ENCODE measurements at places on chromosomes 4 and X.

DNA sequence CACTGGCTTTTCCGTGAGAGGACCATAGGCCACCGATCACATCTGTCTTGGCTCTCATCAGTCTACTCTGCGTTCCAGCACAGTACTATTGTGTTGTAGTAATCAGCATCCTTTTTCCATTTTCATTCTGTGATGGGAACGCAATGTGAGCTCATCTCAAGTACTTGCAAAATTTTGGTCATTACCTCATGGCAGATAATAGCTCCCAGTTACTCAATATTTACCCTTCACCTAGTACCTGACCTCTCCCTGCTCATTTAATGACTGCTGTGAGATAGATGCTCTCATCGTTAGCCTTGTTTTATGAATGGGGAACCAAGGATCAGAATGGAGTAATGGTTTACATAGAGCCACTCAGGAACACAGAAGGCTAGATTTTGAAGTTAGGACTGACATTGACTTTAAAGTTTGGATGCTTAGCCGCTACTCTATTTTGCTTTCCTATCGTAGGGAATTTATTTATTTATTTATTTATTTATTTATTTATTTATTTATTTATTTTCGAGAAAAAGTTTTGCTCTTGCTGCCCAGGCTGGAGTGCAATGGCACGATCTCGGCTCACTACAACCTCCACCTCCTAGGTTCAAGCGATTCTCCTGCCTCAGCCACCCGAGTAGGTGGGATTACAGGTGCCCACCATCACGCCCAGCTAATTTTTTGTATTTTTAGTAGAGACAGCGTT lies 6.5 kb upstream of the GPR101 start:
- no peak for DNase-seq

- no peak for DNase-seq
These were observed 13.5 kb upstream of the VSIG4 start for GRCh38 chrX:66053414-66053813.

DNA sequence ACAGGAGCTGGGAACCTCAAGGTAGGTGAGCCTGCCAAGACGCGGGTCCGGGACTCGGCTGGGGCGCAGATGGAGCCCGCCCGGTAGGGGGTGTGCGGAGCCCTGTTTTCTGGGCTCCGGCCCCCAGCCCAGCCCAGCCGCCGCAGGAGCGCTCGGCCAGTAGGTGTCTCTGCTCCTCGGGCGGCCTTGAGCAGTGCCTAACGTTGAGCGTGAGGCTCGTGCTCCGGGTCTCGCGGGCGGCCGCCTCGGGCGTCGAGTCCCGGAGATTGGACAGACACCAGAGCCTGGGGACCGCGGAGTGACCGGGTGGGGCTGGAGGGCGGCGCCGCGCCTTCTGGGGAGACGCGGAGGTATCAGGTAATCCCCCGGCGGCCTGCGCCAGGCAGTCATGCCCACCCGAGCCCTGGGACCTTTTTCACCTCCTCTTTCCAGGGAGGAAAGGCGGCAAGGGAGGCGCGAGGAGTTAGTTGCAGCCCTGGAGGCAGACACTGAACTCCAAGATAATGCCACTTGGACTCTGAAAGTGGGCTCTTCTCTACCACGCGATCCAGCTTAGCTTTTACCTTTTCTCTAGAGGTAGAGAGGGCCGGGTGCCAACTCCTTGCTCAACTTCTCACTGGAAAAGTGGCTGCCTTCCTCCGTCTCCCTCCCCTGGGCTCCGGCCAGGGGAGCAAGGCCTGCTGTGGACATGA lies 14.5 kb upstream of the FGG start:
- DNase-seq = peak; percentile 67

GRCh38 chrX:14864631-14865030 lies 8.2 kb downstream of the FANCB start:
- DNase-seq = no peak

- DNase-seq = no peak
These were observed 50.6 kb upstream of the EDA start for GRCh38 chrX:69565247-69565815.

DNA sequence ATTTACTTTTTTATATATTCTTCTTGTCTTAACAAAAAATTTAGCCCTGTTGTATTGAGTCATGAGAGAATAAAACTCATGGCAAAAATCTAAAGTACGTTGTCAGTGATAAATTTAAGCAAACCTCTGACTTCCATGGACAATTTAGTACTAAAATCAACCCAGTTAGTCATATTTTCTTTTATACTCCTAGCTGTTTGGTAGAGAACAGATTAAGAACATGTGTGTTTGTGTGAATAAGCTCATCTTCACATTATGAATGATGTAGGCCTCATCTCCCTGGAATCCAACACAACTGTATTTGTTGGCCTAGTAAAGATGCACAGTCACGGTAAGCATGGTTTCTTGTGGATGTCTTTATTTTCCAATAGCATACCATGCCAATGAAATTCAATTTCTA lies 40.8 kb upstream of the FAM47B start:
- no peak for DNase-seq

DNA sequence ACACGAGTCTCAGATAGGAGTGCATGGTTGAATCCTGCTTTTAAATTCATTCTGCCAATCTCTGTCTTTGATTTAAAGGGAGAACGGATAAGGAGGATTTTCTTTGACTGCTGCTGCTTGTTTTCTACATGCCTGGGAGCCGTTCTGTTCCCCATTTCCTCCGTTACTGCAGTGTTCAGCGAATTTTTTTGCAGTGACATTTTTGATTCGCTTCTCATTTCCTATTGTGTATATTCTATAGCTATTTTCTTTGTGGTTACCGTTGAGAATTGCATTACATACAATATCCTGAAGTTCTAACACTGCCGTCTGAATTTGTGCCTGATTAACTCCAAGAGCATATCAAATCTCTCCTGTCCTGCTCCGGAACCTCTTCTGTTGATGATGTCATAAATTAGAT lies 14.8 kb upstream of the MAEA start:
- DNase-seq = no peak

DNA sequence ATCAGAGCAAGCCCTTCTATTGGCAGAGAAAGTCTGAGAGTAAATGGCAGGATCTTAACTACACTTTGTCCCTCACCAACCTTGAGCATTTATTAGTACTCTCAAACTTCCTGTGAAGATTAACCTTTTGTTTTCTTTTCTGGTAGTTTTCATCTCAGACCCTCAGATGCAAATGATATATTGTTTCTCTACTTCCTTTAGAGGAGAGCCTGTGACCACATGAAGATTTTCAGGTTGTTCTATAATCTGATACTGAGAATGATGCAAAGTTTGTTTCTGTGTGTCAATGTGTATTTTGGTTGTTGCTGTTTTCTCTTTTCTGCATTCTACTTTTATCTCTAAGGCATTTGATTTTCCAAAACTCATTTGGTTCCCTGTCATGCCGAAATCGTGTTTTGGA lies 165.8 kb upstream of the CYSLTR1 start:
- DNase-seq = no peak

DNA sequence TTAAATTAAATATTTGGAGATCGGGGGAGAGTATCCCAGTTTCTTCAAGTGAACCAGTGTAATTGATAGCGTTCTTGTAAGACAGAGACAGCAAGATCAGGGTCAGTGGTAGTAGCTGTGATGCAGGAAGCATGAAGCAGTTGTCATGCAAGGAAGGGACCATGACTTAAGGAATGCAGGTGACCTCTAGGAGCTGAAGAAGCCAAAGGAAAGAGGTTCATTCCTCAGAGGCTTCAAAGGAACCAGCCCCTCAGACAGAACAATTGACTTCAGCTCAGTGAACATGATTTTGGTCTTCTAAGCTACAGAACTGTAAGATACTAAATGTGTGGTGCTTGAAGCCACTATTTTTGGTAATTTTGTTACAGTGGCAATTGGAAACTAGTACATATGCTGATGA lies 51.6 kb downstream of the GLRB start:
- DNase-seq = no peak

DNA sequence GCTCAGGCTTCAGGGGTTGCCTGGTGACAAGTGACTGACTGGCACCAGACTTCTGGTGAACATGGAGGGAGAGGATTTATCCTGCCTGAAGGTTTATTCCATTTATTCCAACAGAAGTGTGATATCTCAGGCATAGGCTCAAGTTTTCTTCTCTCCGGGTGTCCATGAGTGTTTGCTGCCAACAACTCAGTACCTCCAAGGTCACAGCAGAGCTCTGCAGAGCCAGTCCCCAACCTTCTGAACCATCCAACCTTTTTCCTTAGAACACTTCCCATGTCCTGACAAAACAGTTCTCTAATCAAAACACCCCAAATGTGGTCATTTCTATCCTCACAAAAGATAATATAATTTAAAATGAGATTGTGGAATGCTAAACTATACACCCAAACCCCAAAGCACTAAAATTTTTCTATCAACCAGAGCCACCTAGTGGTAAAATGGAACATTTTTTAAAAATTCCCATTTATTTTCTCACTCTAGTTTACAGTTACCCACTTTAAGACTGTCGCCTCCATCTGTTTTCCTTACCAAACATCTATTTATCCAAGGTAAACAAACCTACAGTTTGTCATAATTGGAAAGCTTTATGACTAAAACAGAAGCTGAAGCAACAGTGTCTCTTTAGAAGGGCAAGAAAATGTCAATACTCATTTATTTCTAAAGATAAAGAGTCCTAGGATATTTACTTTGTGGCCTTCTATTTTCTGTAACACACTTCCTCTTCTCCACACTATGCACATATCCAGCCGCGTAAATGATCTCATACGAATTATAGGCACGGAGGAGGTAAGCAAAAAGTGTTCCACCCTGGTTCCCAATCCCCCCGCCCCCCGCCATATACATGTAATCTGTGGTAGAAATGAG lies 39.5 kb downstream of the TMEM154 start:
- no peak for DNase-seq

DNA sequence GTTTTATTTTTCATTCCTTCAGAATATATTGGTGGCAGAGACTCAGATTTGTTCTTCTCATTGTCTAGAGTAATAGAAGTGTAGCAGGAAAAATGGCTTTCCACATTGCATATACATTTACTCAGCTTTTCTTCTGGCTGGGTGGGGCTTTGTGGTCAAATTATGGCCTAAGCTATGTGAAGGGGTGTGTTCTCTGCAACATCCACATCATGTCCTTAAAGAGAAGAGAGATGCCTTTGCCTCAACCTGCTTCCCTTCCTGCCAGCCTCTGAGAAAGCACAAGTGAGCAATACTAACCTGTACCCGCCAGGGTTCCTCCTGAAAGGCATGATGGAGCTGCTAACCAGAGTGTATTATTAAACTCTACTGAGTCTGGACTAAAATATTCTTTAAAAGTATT lies 695.6 kb upstream of the FAM241A start:
- no peak for DNase-seq

- DNase-seq = no peak
These were observed 8.9 kb downstream of the ZIC3 start for GRCh38 chrX:137574784-137575293.

DNA sequence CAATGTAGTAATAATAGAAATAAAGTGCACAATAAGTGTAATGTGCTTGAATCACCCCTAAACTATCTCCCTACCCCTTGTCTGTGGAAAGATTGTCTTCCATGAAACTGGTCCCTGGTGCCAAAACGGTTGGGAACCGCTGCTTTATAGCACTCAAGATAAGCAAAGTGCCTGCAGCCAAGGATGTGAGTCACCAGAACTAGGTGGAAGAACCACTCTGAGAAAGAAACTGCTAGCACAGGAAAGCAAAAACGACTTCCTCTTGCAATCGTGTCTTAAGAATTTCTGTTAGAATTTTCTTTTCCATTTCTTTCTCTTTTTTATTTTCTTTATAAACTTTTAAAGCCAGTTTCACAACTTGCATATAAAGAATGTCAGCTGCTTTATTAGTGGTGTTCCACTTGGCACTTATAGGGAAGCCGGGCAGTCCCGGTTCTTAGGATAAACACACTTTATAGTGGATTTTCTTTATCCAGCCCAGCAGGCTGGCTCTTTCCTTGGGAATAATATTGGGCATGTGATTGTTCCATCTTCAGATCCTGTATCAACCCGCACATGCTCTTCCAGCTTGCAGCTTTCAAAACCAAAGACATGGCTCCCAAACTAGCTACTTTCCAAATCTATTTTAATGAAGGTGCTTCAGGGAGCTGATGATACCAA lies 32.3 kb upstream of the CXCL8 start:
- DNase-seq = peak; percentile 25

GRCh38 chrX:13276991-13277390 lies 42.9 kb downstream of the ATXN3L start:
- DNase-seq = no peak

DNA sequence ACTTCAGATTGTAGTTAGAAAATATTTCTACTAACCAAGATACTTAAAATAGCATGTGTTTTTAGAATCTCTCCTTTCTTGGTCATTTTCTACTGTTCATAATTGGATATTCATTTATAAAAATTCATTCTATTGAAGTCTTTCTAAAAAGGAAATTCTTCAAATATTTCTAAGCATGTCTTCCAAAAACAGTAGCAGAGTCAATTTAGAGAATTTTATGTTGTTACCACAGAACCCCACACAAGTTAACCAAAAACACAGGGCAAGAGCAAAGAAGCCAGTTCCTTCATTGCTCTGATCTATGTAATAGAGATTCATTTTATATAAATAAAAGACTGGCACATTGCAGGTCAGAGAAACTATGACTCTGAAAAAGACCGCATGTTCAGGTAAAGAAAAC lies 345.1 kb upstream of the PITX2 start:
- no peak for DNase-seq

DNA sequence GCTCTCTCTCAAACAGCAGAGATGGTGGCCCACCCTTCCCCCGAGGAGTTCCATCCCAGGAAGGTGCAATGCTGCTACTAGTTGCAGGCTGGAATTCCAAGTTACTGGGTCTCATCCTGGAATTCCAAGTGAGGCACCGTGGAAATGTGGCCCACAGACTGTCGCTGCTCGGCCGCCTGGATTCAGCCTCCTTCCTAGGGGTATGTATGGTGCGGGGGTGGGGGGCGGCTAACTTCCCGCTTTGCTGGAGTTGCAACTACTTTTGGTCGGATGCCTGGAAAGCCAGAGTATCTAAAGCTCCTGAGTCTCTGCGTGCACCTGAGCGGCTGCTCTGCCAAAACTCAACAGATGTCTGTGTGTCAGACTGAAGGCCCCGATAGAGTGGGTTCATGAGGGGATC lies 1146.2 kb downstream of the RPA4 start:
- DNase-seq = peak; percentile 20

- no peak for DNase-seq
These were observed 1746.4 kb upstream of the PCDH7 start for GRCh38 chr4:28973587-28974350.

GRCh38 chr4:4762909-4763821 lies 96.3 kb upstream of the MSX1 start:
- no peak for DNase-seq

DNA sequence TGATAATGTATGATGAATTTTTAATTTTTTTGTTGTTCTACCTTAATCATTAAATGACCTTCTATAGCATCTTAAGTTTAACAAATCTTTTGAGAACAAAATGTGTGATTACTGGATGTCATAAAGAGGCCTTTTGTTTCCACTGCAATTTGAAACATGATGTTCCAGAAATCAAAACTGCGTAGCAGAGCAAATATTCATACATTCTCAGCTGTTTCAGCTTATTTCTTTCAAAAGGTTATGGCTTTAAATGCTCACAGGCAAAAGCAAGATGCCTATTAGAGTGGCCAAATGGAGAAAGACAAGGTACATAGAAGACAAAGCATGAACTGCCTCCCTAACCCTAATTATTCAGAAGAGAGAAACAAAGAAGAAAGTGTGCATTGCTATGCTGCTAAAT lies 233.0 kb upstream of the SLC7A11 start:
- no peak for DNase-seq

- no peak for DNase-seq
These were observed 81.3 kb upstream of the SCML1 start for GRCh38 chrX:17656035-17656418.

- no peak for DNase-seq
These were observed at the start of gene CPLX1 for GRCh38 chr4:825971-826330. TSS of gene CPLX1 (minus strand) at chr4:826129. CDS start at chr4:824522, 1,607 bp downstream.

GRCh38 chr4:4603592-4603991 lies 61.7 kb upstream of the STX18 start:
- DNase-seq = no peak

- peak; percentile 10 for DNase-seq
These were observed 3.7 kb downstream of the ATP6AP1 start for GRCh38 chrX:154432210-154432609.

Data from pancreas (tissue), 10 donors.